ENCODE measurements at places on chromosomes 2 and 18. TPM values are rescaled to one million over a fixed set of nuclear protein-coding genes. Genes with fewer than 3 reads are reported as not detected.

GRCh38 chr2:222465746-222466145 is 41.4 kb downstream of the SGPP2 start:
- peaks cover 2% of the 10 kb centered on the region for H3K27me3 ChIP-seq
- no peak for DNase-seq
- no peak overlapping the region for H3K4me3 ChIP-seq
- H3K4me1 ChIP-seq, result no peaks in the 10 kb centered on the region
- H3K27ac ChIP-seq, result no peak overlapping the region

DNA sequence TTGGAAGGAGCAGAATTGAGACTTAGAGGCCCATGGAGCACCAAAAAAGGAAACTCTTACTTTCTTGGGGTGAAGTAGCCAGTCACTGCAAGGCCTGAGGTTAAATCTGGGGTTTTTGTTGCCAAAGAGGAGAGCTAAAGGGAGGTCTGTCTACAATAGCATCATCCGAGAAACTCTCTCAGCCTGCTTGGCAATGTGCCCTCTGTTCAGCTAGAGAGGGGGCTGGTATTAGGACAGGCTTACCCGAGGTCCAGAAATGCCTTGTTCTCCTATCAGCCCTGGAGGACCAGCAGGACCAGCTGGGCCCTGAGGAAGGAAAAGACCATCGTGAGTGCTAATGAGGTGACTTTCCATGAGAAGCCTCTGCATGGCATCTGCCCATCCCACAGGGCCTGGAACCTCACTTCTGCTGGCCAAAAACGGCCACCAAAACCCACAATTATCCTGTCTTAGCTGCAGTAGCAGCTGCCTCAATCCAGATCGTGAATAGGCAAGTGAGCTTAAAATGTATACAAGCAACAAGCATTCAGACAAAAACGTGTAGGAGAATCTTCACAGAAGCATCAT is 61.6 kb downstream of the COL6A3 start:
- no peaks in the 10 kb centered on the region for H3K27me3 ChIP-seq
- H3K36me3 ChIP-seq, result no peaks in the 10 kb centered on the region
- DNase-seq, result no peak
- H3K4me3 ChIP-seq, result no peak overlapping the region

DNA sequence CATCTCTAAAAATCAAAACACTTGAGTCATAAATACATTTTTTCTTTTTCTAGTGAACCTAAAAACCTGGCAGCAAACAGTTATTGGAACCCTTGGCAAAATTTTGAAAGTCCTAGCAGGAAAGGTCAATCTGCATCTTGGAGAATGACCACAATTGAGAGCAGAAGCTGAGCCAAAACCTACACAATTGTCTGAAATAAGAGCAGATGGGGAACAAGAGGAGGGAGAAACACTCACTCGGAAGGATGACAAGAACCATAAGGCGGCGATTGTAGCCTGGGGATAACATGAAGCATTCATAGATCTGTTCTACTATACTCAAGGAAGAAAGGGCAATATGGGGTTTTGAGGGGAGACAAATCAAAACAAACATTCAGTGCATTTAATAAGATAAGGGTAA is 117.0 kb downstream of the CHN1 start:
- no peaks in the 10 kb centered on the region for H3K27me3 ChIP-seq
- peaks cover 5% of the 10 kb centered on the region for H3K36me3 ChIP-seq
- peak overlapping the region; percentile 83 for H3K27ac ChIP-seq
- no peak for DNase-seq
- H3K4me3 ChIP-seq, result peak overlapping the region; percentile 40

GRCh38 chr2:102159295-102159694 is 16.7 kb downstream of the IL1R1 start:
- no peak for DNase-seq
- no peak overlapping the region for H3K27ac ChIP-seq
- H3K4me1 ChIP-seq, result peaks cover 2% of the 10 kb centered on the region
- H3K27me3 ChIP-seq, result peaks cover 3% of the 10 kb centered on the region
- H3K4me3 ChIP-seq, result no peak overlapping the region

GRCh38 chr2:181025004-181025403 is 44.6 kb downstream of the UBE2E3 start:
- H3K27me3 ChIP-seq, result no peaks in the 10 kb centered on the region
- H3K27ac ChIP-seq, result no peak overlapping the region
- peaks cover 40% of the 10 kb centered on the region for H3K4me1 ChIP-seq
- no peak for DNase-seq
- no peaks in the 10 kb centered on the region for H3K36me3 ChIP-seq

TMEM198 gene
- total RNA-seq, result 40.9 TPM

CYP1B1 gene
- 3.4 TPM for total RNA-seq

DNA sequence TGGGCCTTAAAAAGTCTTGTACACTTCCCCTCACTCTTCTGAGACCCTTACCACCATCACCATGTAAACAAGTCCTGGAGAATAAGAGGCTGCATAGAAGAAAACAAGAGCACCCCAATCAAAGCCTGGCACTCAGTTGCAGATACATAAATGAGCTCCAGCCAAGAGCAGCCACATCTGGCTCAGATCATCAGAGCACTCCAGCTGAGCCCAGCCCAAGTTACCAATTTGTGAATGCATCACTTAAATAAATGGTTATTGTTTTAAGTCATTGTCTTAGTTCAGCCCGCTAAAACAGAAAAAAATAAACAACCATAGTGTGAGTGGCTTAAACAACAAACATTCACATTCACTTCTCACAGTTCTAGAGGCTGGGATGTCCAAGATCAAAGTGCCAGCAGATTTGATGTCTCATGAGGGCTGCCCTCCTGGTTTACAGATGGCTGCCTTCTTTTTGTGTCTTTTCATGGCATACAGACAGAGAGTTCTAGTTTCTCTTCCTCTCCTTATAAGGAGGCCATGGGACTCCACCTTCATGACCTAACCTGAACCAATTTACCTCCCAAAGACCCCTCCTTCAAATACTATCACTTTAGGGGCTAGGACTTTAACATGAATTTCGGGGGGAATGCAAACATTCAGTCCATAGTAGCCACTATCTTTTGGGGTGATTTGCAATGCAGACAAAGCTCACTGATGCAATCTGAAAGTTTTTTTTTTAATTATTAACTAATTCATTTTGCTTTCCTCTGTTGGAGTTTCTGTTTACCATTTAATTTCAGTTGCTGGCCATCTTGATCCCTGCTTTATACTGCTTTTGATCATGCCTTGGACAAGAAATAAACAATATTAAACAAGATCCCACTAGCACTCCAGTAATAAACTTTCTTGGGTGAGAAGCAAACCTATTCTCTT is 187.5 kb upstream of the ACVR2A start:
- H3K27ac ChIP-seq, result no peak overlapping the region
- H3K4me3 ChIP-seq, result no peak overlapping the region
- H3K36me3 ChIP-seq, result peaks cover 4% of the 10 kb centered on the region
- no peak for DNase-seq

IL1R1 gene
- 0.17 TPM for total RNA-seq

DNA sequence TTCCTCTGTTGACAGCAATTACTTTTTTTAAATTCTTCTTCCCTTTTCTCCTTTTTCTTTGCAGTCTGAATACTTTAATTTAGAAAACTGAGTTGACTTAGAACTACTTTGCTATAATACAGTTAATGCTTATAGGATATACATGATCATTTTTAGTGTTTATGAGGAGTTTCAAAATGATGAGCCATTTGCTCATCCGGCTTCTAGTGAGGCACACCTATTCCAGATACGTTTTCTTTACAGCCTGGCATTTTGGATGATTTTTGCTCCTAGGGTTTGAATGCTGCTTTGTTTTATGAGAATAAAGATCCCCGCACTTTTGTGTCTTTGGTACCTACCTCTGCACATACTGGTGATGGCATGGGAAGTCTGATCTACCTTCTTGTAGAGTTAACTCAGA is 52.8 kb downstream of the EIF5B start:
- H3K4me1 ChIP-seq, result no peaks in the 10 kb centered on the region
- no peaks in the 10 kb centered on the region for H3K27me3 ChIP-seq
- DNase-seq, result no peak

CRYBA2 gene
- total RNA-seq, result 0.49 TPM

UPP2 gene
- not detected for total RNA-seq

ASIC4 gene
- 5.4 TPM for total RNA-seq

DNA sequence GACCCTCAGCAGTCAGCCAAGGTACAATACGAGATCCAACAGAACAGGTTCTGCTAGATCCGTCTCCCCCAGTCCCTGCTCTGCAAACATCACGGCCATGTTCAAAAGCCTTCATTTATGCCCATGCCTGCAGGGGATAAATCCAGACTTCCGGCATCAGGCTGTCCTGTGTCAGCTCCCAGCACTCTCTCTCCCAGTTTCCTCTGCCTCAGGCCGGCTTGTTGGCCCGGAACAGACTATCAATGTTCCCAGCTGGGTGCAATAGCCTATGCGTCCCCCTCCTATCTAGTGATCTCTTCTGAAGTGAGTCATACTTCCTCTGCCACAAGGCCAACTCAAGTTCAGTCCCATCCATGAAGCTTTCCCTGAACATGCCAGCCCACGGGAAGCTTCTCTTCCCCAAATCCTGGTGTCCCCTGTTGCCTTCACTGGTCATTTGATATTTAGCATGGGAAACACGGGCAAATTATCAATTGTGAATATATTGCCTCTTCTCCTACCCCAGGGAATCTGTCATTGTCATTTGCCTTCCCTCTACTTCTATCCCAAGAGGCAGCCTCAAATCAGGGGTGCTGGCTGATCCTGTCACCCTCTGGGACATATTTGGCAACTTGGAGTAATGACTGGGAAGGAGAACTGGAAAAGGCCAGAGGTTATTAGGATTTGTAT is 51.1 kb downstream of the CAPN13 start:
- H3K27ac ChIP-seq, result no peak overlapping the region
- DNase-seq, result no peak

DNA sequence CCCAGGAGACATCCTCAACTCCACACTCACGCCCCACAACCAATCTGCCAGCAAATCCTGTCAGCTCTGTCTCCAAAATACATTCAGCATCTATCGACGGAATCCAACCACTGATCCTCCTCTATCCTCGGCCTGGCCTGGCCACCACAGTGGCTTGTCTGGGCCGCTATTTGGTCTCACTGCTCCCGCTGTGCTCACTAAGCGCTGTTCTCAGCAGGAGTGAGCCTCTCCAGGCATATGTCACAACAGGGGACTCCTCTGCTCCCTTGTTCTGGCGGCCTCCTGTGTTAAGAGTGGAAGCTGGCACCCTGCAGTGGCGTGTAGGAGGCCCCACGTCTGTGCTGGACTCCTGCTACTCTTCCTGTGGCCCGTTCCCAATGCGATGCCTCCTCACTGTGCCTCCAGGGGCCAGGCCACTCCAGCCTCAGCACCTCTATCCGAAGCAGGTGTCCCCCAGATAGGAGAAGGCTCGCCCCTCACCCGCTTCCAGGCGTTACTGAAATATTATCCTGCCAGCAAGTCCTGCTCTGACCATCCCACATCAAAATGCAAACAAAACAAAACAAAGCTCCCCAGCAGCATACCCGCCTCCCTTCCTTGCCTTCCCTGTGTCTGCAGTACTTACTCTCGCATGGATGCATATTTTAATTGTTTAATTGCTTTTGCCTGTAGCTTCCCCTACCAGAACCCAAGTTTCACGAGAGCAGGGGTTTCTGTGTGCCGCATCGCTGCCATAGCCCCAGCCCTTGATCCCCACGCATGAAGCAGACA is 39.9 kb downstream of the CENPO start:
- H3K36me3 ChIP-seq, result peaks cover 19% of the 10 kb centered on the region
- H3K27me3 ChIP-seq, result peaks cover 14% of the 10 kb centered on the region
- peak overlapping the region; percentile 71 for H3K27ac ChIP-seq
- peaks cover 22% of the 10 kb centered on the region for H3K4me1 ChIP-seq
- H3K4me3 ChIP-seq, result peak overlapping the region; percentile 21

CHMP3 gene
- total RNA-seq, result 68.4 TPM

GRCh38 chr18:77486985-77487384 is 237.3 kb downstream of the GALR1 start:
- H3K36me3 ChIP-seq, result peaks cover 6% of the 10 kb centered on the region
- no peak overlapping the region for H3K27ac ChIP-seq
- H3K4me3 ChIP-seq, result no peak overlapping the region
- peaks cover 23% of the 10 kb centered on the region for H3K4me1 ChIP-seq

DNA sequence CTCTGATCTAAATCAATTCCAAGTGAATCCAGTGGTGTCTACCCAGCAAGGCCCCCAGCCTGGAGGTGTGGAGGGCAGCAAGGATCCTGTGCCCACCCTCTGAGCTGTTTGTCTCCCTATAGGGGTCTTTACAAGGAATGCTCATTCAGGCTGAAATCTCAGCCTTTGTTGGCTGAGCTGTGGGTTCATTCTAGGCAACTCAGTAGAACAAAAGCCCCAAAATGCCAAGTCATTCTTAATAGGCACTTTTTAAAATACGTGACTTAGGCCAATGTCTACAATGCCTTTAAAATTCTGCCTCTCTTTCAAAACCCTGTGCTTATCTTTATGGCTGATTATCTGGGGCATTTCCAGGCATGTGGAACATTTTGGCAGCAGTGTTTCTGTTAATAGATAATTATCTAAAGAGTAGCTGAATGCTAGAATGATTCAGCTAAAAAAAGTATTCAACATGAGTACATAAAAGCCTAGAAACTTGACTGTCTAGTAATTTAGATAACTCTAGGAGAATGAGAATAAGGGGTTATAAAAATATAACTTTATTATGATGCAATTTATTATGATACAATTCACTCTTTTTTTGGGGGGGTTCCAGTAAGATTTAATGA is 7.4 kb downstream of the UGT1A6 start:
- no peaks in the 10 kb centered on the region for H3K36me3 ChIP-seq
- no peaks in the 10 kb centered on the region for H3K27me3 ChIP-seq
- no peak overlapping the region for H3K4me3 ChIP-seq
- H3K4me1 ChIP-seq, result no peaks in the 10 kb centered on the region

- peaks cover 44% of the 10 kb centered on the region for H3K4me1 ChIP-seq
- peak overlapping the region; percentile 90 for H3K27ac ChIP-seq
- H3K4me3 ChIP-seq, result peak overlapping the region; percentile 88
- H3K36me3 ChIP-seq, result no peaks in the 10 kb centered on the region
- DNase-seq, result peak; percentile 91
Measured at GRCh38 chr2:239398521-239398921, 2.3 kb downstream of the HDAC4 start.

SLC4A3 gene
- 24.4 TPM for total RNA-seq

DNA sequence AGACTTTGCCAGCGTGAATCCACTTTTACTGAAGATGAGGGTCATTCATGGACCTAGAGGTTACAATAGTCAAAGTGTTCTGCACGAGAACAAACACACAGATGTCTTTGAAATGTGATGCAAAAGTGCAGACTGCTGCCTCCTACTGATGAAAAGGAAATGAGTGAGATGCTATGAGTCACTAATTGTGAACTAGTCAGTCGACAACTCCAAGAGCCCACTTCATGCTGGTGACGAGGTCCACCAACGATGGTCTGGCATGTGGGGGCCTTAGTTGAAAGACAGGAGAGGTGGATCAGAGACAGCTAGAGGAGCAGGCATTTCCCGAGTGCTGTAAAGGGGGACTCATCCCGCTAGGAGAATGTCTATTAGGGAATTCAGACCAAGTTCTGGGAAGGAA is 17.1 kb upstream of the ZNF236 start:
- DNase-seq, result no peak
- no peaks in the 10 kb centered on the region for H3K36me3 ChIP-seq
- no peaks in the 10 kb centered on the region for H3K4me1 ChIP-seq
- H3K27me3 ChIP-seq, result no peaks in the 10 kb centered on the region

- no peaks in the 10 kb centered on the region for H3K4me1 ChIP-seq
- H3K27me3 ChIP-seq, result peaks cover 6% of the 10 kb centered on the region
- H3K27ac ChIP-seq, result no peak overlapping the region
- peaks cover 4% of the 10 kb centered on the region for H3K36me3 ChIP-seq
Measured at GRCh38 chr2:118975133-118975532, 33.1 kb downstream of the MARCO start.

GRCh38 chr18:64295839-64296238 is 147.0 kb upstream of the LINC00305 start:
- H3K27ac ChIP-seq, result no peak overlapping the region
- no peaks in the 10 kb centered on the region for H3K36me3 ChIP-seq
- no peaks in the 10 kb centered on the region for H3K27me3 ChIP-seq
- H3K4me1 ChIP-seq, result no peaks in the 10 kb centered on the region

- H3K4me1 ChIP-seq, result peaks cover 5% of the 10 kb centered on the region
- H3K36me3 ChIP-seq, result peaks cover 3% of the 10 kb centered on the region
- H3K27me3 ChIP-seq, result peaks cover 5% of the 10 kb centered on the region
- no peak overlapping the region for H3K27ac ChIP-seq
Measured at GRCh38 chr2:29587402-29588190, 333.8 kb downstream of the ALK start.
